ENCODE measurements at places on chromosomes 6 and 20.

- peak; percentile 69 for DNase-seq
Measured at GRCh38 chr6:28336284-28337120, 554 bp upstream of the ZSCAN31 start.

DNA sequence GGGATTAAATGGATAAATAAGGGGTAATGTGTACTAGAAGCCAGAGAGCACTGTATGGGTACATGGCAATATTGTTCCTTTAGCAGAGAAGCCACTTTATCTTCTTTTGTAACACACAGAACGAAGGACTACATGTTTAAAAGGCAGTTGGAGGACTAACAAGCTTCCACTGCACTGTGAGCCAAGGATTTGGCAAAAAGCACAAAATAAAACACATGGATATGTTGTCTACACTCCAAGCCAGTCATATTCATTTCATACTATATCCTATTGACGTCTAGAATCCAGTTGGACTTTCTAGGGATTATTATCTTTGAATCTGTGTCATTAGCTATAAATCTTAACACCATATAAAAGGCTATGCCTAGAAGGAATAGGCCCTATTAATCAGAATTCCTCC is 3.0 kb downstream of the SLC18B1 start:
- peak; percentile 20 for DNase-seq

- no peak for DNase-seq
Measured at GRCh38 chr6:38755874-38756273, 40.8 kb downstream of the DNAH8 start.

DNA sequence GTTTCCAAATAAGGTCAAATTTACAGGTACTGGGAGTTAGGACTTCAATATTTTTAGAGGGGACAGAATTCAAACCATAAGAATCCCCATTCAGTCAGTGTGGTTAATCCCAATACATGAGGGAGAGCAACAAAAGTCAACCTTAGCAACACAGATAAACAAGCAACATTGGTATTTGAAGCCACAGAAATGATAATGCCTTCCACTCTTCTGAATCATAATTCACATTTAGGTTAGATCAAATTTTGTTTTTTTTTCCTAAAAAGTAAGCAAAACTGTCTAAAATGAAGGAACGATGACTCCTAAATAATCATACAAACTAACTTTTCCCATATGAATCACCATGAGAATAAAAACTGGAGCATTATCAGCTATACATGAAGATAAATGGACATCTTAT is 246.0 kb upstream of the TENT5A start:
- no peak for DNase-seq

GRCh38 chr20:33791959-33792597 is 19.1 kb upstream of the CHMP4B start:
- no peak for DNase-seq

DNA sequence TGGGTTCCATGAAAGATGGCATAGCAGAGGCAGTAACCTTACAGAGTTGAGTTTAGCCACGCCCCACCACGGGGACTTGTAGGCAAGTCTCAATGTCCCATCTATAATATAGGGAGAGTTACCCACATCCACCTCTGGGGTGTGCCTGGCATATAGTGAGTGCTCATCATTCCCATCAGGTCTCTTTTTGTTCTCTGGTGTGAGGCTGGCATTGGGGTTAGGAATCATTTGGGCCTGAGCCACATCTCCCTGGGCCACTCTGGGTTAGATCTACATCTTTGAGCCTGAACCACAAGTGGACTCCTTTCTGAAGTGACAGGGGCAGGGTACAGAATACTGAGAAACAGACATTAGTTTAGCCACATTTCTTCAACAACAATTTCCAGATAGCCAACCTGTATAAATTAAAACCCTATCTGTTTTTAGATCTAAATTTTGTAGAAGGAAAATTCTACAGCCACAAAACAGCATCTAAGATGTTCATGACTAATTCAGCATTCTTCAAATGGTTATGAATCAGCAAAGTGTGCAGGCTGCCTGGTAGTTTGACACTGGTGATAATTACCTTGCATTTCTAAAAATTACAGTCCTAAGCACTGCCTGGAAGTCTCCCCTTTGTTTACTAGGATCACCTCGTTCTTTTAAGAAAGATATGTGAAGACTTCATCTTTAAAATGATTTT is 20.1 kb downstream of the RNF24 start:
- no peak for DNase-seq

DNA sequence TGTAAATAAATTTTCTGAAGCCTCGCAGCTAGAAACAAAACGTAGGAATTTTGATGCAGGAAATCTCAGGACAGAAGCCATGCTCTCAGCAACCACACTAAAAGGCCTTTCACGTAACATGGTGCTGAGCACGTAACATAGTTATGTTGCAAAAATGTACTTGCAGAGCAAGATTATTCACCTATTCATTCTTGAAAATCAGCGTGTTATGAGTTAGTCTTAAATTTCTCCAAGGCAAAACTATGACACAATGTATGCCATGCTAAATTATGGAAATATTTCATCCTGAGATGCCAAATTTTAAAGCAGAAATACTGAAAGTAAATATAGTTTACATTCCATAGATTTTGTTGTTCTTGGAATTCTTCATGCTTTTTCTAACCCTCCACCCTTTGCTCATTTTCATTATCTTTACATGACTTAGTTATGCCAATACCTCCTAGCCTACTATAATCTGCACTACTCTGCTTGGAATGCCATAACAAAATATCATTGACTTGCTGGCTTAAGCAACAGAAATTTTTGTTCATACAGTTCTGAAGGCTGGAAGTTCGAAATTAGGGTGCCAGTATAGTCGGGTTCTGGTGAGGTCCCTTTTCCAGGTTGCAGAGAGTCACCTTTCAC is 179.8 kb upstream of the BMP5 start:
- peak; percentile 51 for DNase-seq

DNA sequence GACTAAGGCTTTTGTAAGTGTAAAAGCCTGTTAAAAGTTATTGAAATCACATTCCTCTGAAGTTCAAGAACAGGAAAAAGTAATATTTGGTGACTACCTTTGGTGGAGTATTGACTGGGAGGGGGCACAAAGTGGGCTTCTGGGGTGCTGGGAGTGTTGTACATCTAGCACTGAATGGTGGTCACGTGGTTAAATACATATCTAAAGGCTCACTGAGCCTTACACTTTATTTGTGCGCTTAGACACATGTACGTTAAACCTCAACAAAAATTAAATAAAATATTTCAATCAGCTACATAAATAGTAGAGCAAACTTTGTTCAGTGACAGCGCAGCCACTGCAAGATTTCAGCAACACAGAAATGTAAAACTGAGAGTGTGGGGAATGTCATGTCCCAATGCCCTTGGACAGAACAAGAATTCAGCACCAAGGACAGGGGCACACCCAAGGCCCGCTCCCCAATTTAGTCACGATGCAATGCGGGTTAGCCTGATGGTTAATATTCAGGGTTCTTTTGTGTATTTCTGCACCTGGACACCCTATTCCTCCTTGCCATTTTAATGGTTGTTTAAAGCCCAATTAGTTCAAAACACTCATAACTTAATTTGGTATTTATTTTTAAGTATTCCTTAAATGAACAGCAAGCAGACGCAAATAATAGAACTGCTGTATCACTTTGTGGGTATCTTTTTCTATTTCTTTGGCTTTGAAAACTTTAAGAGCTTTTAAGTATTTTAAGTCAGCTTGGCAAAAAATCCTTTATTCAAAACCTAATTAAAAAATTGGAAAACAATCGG is 37.4 kb downstream of the ANGPT4 start:
- DNase-seq: peak; percentile 26

- DNase-seq: no peak
Measured at GRCh38 chr6:134307870-134308269, 10.0 kb downstream of the SGK1 start.

DNA sequence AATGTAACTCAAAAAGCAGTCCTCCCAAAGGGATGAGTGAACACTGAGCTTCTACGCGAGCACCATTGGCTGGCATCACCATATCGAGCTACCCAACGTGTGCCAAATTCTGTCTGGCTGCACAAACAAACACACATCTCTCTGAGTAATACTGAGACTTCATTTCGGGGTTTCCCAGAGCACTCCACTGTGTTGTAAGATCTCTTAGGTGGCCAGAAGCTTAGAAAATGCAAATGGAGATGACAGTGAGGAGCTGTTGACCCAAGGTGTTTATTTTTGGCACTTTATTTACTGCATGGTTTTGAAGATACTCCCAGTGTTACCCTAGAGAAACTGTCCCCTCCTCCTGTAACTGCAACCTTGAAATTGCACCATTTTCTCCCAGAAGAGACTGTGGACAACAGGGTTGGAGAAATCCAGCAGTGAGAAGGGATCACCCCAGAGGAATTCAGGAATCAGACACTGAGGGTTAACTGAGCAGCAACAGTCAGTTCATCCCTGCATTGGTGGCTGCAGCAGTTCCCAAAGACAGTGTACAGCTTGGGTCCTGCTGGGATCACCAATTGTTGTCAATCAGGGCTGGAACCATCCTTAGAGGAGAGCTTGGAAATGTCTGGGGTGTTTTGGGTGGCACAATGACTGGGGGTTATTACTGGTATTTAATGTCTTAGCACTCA is 1.0 kb upstream of the RIPOR2 start:
- no peak for DNase-seq

GRCh38 chr6:146560607-146561006 is 17.0 kb downstream of the RAB32 start:
- no peak for DNase-seq

GRCh38 chr6:50711686-50712085 is 1.6 kb upstream of the TFAP2D start:
- DNase-seq: no peak

- peak; percentile 71 for DNase-seq
Measured at GRCh38 chr6:163415620-163416556, 1.4 kb downstream of the QKI start.

DNA sequence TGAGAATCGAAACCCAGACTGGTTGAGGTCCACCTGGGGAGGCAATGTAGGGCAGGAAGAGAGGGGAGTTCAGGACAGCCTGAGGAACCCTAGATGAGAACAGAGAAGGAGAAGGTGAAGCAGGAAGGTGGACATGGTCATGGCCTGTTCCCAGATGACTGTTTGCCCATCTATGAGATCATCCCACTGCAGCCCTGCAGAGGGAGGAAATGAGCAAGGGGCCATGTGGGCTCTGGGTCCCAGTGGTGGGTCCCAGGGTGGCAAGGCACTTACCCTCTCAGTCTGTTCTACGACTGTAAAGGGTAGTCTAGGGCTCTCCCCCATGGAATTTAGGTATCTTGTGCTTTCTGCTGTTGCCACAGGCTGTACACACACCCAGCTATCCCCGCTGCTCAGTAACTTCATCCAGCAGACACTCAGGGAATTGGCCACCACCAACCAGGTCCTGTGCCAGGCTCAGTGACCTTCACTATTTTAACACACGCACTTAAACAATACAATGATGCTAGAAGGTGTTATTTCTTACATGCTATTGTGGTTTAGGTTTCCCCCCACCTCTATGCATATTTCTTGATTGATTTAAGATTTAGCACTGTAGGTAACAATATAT is 89.8 kb downstream of the TOX2 start:
- DNase-seq: no peak

DNA sequence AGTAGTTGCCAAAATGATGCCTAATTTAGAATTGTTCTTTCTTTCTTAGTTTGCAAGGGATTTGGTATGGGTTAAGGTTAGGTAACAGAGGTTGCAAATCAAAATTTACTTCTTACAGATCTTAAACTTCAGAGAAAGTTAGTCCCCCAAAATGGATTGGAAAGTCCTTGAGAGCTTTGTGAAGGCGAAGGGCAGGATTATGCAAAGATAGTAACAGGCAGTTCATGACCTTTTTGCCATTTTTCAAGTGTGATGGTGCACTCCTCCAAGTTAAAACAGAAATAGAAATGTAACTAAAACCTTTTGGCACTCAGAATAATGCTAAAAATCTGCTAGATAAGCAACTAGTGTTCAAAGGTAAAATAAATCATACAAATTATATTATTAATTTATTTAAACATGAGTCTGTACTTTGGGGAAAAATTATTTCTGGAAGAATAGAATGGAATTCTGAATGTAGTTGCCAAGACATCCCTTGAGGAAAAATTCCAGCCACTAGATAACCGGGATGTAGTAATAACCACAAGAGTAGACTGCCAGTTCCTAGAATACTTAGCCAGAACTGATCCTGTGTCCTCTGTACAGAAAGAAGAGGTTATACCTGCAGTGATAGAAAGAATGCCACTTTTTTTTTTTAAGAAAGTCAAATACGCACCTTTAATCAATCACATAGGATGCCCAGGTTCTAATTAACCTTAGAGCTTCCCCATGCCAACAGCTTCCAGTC is 31.8 kb upstream of the DAAM2 start:
- DNase-seq: peak; percentile 89

GRCh38 chr6:43985329-43985728 is 141.9 kb downstream of the MRPL14 start:
- no peak for DNase-seq

- no peak for DNase-seq
Measured at GRCh38 chr6:20415712-20416454, 14.2 kb downstream of the E2F3 start.

- DNase-seq: peak; percentile 26
Measured at GRCh38 chr20:57061051-57061900, 205.2 kb downstream of the BMP7 start.

- peak; percentile 38 for DNase-seq
Measured at GRCh38 chr6:146545581-146545980, 1.9 kb downstream of the RAB32 start.
